Kidney glomerular epithelial cell (primary cell): ENCODE measurements at places on chromosomes 3 and 15.

DNA sequence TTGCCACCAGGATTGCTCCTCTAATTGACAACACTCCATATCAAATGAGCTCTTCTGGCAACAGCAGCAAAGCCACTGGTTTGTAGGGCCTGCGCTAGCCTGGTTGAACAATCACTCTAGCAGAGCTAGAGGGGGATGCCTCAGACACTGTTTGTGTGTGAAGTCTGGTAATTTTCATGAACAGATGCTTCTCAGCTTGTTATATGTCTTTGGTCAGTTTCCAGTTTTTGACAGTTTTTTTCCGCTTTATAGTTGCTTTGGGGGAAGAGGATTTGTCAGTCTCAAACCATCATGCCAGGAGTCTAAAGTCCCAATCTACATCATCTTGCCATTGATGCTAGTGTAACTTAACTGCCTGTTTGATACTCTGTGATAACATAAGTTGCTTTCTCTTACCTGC, 136.0 kb downstream of the HCN4 start:
- no peak for DNase-seq

DNA sequence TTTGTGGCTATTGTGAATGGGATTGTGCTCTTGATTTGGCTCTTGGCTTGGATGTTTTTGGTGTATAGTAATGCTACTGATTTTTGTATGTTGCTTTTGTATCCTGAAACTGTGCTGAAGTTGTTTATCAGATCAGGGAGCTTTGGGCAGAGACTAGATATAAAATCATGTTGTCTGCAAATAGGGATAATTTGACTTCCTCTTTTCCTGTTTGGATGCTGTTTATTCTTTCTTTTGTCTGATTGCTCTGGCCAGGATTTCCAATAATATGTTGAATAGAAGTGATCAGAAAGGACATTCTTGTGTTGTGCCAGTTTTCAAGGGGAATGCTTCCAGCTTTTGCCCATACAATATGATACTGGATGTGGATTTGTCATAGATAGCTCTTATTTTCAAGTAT, 66.1 kb downstream of the CHCHD6 start:
- DNase-seq, result no peak

DNA sequence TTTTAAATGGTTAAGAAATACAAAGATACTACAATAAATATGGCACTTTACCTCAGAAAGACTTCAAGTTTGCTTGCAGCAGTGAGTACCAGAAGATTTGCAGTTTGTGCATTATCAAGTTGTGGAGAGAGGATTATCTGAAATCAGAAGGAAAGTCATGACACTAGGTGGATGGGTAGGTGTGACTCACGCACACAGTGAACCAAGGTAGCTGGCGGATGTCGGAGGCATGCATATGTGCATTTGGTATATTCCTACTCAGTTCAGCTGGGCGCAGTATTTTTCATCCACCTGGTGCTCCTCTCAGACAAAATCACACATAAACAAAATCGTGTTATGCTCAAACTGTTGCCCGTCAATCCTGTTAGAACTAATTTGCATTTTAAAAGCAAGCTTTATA, 351.0 kb downstream of the IGSF11 start:
- no peak for DNase-seq

DNA sequence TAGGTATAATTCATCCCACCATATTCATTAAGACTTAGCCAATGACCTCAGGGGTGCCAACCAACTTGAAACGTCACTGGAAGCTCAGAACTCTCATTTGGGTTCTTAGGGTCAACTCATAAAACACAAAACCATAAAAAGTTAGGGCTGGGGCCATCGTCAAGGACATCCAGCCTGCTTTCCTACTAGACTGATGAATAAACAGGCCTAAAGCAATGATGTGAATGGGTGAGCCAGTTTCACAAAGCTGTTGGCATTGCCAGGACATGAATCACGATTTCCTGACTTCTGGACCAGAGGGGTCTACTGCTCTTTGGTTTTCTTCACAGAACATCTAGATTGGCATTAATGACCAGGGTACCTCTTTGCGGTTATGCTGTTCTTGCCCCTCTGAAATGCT, 64.7 kb downstream of the EOMES start:
- no peak for DNase-seq
